ENCODE measurements at places on chromosomes 2 and 18.
A peak's percentile ranks its signal among the peaks of the same experiment; 100 is the strongest.

- no peak for DNase-seq
Observed at GRCh38 chr2:134785659-134786430, 52.6 kb upstream of the ACMSD start.

GRCh38 chr2:235654103-235654813 lies 160.4 kb downstream of the AGAP1 start:
- DNase-seq, result no peak

GRCh38 chr2:108612153-108612513 lies 77.9 kb downstream of the LIMS1 start:
- peak; percentile 80 for DNase-seq

- DNase-seq, result no peak
Observed at GRCh38 chr18:10265560-10266333, 188.7 kb upstream of the APCDD1 start.

Measured in amniotic epithelial cell (primary cell).